ENCODE measurements at places on chromosomes 6 and 20.

DNA sequence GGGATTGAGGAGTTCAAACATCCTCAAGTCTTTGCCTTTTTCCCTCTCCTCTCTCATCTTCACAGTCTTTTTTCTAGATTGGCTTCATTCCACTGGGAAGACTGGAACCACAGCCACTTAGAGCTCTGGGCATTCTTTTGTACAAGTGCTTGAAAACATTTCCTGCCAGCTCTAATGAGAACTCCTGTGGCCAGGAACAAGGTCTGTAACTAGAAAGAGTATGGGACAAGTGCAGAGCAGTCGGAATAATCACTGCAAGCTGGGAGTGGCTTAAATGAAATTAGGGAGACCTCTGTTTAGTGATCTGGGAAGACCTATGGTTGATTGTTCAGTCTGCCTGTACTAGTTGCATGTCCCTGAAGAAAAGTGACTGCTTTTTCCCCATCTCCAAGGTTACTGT, 41.0 kb upstream of the SMIM8 start:
- no peak for DNase-seq

GRCh38 chr6:135358985-135359384, 138.6 kb downstream of the AHI1 start:
- no peak for DNase-seq

DNA sequence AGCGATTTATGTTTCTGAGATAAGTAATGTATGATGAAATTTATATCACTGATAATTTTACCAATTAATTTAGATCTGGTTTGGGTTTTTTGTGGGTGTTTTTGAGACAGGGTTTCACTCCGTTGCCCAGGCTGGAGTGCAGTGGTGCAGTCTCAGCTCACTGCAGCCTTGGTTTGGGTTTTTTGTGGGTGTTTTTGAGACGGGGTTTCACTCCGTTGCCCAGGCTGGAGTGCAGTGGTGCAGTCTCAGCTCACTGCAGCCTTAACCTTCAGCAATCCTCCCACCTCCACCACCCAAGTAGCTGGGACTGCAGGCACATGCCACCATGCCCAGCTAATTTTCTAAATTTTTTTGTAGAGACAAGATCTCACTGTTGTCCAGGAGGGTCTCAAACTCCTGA, 13.0 kb downstream of the MRS2 start:
- no peak for DNase-seq

DNA sequence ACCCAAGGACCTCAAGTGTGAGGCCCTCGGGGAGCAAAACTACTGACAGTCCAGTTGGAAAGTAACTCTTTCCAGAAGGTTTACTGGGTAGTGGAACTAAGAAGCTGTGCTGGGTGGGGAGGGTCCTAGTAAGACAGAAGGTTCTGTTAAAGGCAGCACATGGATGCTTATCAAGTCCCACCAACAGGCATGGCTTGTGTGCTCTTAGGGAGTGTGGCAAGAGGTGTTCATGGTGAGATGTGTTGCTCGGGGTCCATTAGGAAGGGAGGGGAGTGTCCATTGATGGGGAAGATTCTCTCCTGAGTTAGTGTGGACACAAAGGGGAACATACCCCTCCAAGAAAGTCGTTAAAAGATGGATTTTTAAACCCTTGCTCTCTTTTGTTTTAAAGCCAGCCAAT, 120.6 kb downstream of the LY86 start:
- no peak for DNase-seq

DNA sequence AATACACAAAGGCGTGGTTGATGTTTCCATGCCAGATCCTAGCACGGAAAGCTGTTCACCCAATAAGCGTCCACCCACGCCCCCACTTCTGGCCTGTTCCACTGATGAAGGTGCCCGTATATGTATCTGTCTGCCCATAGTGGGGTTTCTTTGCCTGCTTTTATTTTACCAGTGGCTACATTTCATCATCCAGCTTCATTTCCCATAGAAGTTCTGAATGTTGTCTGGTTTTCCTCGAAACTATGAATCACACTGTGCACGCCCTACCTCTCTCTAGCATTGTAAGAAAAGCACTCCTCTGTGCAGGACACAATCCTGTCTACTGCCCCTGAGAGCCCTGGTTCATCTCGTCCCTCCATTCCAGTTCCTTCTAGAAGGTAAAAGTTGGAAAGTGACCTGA, 8.8 kb upstream of the CD93 start:
- DNase-seq = no peak
